OCI-LY7 (cell line): ENCODE measurements at places on chromosomes 4 and X.

DNA sequence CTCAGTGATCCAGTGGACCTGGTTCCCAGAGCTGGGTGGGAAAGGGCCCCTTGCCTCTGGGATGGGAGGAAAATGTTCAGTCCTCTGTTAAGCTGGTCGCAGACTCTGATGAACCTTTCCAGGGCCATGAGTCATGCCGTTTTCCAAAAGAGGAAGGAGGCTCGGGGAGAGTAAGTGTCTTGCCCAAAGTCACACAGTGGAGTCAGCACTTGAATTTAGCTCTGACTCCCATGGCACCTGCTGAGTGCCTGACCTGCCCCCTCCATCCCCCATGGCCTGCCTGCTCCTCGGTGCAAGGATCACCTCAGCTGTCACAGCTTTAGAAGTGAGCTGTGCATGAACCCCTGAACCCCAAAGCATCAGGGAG, 14.0 kb upstream of the KIAA0232 start:
- DNase-seq = no peak

DNA sequence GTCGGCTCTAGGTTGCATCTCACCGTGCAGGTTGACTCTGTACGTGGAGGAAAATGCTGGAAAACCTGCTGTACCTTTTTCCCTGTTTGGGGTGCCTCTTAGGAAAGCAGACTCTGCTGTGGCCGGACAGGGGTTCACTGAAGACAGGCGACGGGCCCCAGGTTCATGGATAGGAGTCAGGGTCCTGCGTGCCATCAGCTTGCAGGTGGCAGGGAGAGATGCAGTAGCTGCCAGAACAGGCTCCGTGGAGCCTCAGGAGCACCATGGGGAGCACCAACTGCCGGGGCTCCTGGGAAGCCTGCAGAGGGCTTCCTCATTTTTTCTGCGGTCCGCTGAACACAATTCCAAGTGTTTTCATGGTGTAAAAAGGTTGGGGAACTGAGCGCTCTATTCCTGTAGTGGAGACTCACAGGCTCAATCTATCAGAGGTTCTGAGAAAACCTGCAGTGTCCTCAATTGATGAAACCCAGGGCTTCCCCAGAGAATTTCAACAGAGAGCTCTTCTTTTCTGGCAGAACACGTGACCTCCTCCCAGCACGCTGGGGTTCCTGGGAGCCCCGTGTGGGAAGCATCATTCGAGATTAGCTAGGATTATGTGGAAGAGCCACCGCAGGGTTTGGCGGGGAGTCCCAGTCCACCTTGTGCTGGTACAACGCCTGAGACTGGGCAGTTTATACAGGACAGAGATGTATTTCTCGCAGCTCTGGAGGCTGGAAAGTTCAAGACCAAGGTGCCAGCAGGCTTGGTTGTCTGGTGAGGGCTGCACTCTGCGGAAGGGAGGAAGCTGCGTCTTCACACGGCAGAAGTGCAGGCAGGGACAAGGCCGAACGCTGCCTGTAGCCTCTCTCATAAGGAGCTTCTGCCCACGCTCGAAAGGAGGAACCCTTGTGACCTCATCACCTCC, 1.6 kb downstream of the HTRA3 start:
- no peak for DNase-seq

DNA sequence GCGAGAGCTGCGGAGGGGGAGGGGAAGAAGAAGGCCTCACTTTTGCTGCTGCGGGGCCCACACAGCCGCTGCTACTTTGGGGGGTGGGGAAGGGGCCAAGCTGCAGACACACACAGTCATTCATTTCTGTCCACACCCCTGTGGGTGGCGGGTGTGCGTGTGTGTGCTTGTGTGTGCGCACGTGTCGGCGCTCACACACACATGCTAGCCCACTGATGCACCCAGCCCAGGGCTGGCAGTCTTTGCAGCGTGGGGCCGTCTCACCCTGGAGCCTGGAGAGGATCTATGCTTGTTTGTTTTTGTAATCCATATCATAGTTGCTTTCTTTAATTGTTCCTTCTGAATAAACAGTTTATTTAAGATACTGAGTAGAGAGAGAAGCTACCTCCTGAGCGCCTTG, 4.0 kb downstream of the DUSP9 start:
- no peak for DNase-seq

GRCh38 chr4:100146756-100147155, 43.5 kb downstream of the DDIT4L start:
- no peak for DNase-seq

- DNase-seq = peak; percentile 2
Observed at GRCh38 chrX:68146054-68146453, 287.2 kb downstream of the OPHN1 start.

DNA sequence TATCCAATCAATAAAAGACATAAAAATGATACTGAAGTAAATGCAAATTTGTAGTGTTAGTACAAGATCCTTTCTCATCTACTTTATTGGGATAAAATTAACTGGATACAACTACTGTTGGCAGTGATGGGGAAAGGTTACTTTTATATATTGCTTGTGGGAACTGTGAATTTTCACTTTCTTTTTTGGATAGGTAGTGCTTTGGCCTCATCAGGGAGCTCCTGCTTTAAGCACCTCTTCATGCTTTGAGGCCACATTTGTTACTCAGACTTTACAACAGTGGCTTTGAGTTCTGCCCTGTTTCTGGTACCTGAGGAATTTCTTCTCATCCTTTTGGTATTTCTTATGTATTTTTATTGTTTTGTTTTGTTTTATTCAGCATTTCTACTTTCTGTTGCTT, 316.8 kb upstream of the ZCCHC13 start:
- DNase-seq = no peak
